NCI-H187 (cell line): ENCODE measurements at places on chromosomes 16 and 17.

- DNase-seq, result no peak
Observed at GRCh38 chr16:89198417-89199240, 1.7 kb downstream of the SLC22A31 start.

DNA sequence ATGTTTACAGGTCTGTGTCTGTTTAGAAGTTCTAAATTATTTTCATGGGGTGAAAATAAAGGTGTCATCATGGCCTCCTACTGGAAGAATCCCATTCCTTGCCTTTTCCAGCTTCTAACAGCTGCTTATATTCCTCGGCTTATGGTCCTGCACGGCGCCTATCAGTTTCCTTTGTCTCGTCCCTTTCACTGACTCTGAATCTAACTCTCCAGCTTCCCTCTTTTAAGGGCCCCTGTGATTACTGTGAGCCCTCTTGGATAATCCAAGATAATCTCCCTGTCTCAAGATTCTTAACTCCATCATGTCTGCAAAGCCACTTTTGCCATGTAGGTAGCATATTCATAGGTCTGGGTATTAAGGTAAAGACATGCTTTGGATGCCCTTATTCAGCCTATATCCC lies 441.0 kb upstream of the ERCC4 start:
- DNase-seq, result no peak

DNA sequence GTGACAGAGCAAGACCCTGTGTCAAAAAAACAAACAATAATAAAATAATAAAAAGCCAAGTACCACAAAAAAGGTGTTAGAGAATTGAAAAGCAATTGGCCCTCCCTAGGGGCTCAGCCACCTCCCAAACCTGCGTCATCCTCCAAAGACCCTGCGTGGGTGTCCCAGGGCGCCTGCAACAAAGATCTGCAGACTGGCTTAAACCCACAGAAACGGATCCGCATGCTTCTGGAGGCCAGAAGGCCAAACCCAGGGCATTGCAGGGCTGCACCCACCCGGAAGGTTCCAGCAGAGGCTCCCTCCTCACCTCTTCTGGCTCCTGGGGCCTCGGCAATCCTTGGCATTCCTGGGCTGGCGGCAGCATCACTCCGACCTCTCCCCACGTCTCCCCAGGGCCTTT lies 1.5 kb downstream of the ENPP7 start:
- no peak for DNase-seq

DNA sequence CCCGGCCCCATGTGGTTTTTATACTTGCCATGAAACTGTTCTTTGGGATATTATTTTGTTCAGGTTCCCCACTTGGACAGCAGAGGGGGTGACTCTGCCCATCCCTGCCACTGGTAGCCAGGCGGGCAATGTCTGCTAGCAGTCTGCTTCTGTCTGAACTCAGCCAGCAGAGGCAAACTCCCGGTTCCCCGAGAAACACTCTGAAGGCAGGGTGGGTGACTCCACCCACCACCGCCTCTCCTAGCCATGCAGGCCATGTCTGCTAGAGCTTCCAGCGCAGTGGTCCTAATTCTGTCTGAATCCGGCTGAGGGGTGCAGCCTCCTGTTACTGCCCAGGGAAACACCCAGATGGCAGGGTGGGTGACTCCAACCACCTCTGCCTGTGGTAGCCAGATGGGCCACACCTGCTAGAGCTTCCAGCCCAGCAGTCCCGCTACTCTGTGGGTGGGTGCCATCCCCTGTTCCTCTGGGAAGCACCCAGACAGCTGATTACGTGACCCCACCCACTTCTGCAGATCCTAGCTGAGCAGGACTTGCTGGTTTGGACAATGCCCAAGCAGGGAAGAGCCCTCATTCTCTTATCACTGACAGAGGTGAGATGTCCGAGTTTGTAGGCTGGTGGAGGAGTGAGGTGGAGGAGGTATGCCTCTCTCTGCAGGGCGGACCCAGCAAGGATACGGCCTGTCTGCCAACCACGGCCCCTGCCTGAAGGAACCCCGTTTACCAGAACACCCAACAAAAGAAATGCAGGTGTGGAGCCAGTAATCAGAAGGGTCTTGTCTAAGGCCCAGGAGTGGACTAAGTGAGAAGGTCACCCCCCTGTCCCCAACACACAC lies 22.4 kb downstream of the NLRP1 start:
- DNase-seq, result no peak

DNA sequence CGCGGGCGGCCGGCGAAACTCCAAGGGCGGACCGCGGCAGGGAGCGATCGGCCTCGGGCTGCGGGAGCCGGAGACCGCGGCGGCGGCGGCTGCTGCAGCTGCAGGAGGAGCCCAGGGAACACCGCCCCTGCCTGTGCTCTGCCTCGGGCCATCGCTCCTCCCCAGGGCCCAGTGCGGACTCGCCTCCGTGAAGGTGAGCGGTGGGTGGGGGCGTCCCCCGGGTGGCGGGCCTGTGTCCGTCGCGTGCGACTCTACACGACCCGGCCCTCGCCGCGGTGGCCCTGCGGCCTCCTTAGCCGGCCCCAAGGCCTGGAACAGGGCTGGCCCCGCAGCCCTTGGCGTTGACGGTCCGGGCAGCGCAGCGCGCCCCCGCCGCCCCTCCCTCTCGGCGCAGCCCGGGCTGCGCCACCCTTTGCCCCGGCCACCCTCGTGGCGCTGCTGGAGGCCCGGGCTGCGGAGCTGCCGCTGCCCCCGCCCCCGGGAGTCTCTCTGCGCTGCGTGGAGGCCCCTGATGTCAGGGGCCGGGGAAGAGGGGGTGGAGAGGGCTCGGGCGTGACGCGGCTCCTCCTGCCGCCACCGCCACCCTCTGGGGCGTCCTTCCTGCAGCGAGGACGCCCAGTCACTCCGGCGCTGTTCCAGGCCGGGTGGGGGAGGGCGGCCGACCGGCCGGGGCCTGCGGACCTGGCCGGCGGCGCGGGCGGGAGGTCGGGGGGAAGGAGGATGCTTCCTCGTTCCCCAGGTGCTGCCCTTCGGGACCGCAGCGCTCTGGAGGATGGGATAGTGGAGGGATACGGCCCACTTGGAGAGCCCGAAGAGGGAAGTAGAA lies 485 bp downstream of the DYNLL2 start:
- no peak for DNase-seq
